ENCODE measurements at places on chromosomes 5 and 9.

- DNase-seq, result peak; percentile 82
Observed at GRCh38 chr9:36873247-36873875, 160.7 kb downstream of the PAX5 start.

DNA sequence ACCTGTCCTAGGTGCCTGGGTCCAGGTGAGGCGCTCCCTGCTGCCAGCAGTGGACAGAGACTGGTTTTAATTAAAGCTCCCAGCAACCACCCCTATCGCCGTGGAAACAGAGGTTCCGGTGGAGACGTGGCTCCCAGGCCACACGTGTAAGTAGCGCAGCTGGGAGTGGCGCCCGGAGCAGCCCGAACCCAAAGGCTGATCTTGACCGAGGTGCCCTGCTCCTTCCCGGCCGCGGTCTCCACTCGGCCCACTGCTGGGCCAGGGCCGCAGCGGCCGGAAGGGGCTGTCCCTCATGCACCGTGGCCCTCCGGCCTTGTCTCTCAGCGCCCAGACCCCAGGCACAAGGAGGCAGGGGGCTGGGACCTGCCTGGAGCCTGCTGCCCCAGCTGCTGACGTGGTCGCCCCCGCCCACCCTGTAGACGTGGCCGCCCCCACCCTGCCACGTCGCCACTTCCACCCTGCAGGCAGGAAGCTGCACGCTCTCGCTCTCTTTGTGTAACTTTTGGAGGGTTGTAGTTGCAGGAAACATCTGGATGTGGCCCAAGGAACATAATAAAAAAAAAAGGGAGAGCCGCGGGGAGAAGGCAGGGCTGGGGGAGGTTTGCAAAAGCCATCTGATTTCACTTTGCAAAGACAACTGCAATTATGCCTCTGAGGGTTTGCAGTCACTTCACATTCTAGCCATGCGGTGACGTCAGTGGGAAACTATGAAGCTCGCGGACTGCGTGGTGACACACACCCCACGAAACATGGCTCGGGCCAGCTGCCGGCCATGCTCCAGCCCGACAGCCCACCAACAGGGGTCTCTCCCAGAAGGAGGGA is 129.9 kb downstream of the RXRA start:
- peak; percentile 96 for DNase-seq

DNA sequence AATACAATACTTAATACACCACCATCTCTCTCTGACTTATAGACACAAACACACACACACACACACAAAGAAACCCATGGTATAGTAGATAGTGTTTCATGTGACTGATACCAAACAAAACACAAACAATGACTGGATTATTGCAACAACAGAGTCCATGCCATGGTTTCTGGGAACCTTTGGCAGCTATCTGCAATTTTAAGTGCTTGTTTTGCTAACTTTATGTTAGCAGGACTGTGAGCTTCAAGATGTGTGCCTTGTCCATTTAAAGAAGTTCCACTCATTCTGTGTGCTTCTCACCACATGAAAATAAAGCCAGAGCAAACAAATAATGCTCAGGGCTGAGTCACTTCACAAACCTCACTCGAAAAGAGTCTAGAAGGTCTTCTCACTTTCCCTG is 15.1 kb upstream of the LURAP1L start:
- DNase-seq, result no peak

- DNase-seq, result no peak
Observed at GRCh38 chr9:108956631-108957026, 22.4 kb downstream of the ABITRAM start.

DNA sequence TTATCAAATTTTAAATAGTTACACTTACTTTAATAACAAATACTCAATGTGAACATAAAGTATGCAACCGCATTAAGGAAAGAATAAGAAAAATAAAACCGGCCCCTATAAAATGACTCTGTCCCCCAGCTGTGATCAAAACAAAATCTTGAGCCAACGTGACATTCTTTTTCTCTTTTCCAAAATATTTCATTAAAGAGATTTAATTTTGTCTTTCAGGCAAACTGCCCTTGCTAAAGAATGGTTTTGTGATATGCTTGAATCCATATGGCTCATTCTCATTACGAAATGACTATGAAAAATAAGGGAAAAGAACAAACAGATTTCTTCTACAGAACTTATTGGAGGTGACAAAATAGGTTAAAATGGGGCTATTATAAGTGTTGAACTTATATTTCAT is 197.0 kb downstream of the NR2F1-AS1 start:
- DNase-seq, result no peak

DNA sequence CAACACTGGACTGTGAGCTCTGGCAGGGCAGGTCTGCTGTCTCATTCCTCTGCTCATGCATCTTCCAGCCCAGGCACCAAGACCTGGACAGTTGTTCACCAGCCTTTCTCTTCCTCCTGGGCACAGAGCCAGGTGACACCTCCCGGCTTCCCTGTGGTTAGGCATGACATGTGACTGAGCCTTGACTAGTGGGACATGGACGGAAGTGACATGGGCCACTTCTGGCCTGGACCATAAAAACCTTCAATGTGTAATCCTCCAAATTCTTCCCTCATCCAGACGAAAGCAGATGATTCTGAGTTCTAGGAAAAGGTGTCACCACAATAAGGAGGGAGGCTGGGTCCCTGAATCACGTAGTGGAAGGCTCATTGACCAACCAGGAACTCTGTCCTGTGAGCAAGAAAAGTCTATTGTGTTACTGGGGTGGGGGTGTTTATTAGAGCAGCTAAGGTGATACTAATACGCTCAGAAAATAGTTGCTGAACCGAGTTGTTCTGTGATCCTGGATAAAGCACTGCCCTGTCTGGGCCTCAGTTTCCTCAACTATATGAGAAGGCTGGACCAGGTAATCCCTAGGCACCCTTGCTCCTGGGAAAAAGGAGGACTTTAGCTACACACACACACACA is 26.6 kb upstream of the CRB2 start:
- DNase-seq, result no peak

All from posterior vena cava (tissue), 2 donors.